G401 (cell line): ENCODE measurements at places on chromosomes 3 and 15. TPM values are rescaled to one million over a fixed set of nuclear protein-coding genes. Genes with fewer than 3 reads are reported as not detected.

ANKUB1 gene
- total RNA-seq: not detected in 2 replicates

DNA sequence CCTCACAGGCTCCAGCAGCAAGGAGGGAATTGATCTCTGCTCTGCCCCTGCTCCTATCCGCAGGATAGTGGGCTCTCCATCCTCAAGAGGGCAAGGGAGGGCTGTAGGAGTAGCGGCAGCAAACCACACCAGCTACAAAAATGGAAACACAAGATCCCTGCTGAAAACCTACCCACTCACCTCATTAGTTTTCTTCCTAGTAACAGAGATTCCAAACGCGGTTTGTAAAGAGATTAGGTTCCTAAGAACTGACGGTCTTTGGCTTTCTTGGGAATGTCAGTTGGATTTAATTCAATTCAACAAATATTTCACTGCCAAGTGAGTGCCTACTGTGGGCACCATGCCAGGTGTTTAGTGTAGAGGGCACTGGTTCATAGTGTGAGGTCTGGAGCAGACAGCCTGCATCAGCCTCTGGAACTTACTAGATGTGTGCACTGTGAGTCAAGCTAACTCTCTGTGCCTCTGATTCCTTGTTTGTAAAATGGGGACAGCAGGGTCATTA is 84.7 kb downstream of the MRPL46 start:
- no peak for DNase-seq

DNA sequence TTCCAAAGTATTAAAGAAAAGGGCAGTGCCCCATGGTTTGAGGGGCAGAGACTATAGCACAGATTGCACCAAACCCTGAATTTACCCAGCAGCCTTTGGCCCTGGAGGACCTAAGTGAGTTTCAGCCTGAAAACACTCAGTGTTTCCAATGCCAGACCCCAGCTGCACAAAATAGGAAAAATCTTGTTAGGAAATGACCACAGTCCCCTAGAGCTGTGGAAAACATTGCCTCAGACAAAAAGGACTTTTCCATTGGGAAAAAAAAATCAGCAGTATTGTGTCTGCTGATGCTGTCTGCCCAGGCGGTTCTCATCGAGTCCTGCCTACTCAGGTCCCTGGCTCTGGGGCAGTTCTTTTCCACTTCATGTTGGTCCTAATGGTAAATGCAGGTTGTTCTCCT is 121.7 kb upstream of the DLG1 start:
- no peak for DNase-seq

- DNase-seq: no peak
These were observed 837.4 kb downstream of the CADM2 start for GRCh38 chr3:85796140-85796539.

- no peak for DNase-seq
These were observed 222.0 kb downstream of the P3H2 start for GRCh38 chr3:189898559-189899153.
